ENCODE measurements at places on chromosomes 11 and 22.

DNA sequence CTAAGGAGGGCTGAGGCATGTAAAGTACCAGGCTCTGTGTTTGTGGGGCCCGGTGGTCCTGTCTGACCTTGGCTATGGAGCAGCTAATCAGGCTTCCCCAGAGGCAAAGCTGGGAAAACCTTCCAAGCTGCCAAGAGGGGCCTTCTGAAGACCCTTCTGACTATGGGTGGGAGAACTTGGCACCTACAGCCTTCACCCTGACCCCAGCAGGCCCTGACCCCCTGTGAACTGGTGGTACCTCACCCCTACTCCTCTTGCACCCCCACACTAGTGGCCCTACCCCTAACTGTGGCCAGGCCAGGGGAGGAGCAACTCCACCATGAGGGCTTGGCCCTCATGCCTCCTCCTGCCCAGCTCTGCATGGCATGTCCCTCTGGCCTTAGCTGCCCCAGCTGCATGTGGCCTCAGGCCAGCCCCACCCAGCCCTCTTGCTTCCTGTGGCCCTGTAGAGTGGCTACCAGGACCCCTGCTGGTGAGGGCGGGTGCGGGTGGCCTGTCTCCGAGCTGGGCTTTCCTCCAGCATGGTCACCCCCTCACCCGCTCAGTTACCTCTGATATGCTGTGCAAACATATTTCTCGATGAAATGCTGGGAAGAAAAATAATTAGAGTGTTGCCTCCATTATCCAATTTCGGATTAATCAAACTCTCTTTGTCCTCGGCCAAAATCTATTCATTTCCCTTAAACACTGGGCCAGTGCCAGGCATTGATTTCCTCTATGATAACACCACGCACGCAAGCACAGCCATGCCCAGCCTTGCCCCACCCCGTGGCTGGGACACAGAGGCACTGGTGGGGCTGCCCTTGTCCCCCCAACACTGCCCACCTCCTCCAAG, 7.5 kb downstream of the GNAZ start:
- DNase-seq: no peak

GRCh38 chr11:86511086-86511551, 136.4 kb downstream of the CCDC81 start:
- DNase-seq: no peak

GRCh38 chr11:12291766-12292165, 85.6 kb upstream of the PARVA start:
- DNase-seq: no peak

GRCh38 chr11:12842933-12843636, 166.0 kb upstream of the RASSF10 start:
- peak; percentile 73 for DNase-seq

GRCh38 chr22:45704648-45705047, 33.0 kb downstream of the ATXN10 start:
- DNase-seq: no peak

DNA sequence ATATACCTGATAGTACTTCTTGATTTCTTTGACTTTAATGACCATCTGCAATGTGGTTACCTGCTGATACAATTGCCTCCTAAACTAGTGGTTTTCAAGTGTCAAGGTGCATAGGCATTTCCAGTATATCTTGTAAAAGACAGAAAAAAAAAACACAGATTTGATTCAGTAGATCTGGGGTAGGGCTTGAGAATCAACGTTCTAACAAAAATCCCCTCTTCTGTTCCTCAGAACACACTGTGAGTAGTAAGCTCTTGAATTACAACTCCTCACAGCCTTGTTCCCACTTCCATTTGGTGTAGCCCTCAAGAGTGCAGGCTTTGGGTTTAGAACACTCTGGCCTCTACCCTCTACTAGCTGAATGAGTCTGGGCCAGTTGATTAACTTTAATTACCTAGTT, 78.0 kb upstream of the CTSC start:
- DNase-seq: no peak

DNA sequence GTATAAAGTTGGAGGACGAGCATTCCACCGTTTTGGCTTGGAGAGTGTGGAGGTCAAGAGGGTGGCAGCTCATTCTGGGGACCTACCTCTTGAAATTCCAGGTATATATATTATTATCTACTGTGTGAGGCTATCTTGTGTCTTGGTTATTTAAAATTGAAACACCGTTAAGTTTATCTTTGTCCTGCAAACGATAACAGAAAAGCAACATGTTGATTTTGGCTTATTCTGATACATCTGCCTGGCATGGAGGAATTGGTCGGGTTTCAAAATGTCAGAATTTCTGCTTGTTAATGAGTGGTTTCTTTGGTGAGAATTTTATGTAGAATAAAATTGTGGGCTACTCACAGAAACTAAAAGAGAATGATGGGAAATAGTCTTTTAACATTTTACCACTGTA, 54.4 kb downstream of the SVIP start:
- DNase-seq: no peak

- no peak for DNase-seq
These were observed 40.2 kb upstream of the CELSR1 start for GRCh38 chr22:46577368-46578249.

GRCh38 chr11:131802440-131803115, 432.2 kb downstream of the NTM start:
- DNase-seq: no peak

DNA sequence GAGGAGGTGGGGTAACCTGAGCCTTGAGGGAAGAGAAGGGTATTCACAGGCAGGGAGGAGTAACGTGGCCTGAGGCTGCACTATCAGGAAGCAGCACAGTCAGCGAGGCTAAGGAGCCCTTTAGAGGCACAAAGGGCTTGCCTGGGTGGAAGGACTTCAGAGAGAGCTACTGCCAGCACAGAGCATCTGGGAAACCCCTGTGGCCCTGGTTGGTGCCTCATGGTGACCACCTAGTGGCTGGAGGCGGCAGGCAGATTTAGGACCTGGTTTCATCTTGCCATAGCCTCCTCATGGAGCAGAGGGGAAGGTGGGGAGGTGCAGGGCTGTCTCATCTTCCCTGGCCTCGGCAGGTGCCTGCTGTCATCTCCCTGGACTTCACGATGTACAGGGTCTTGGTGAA, 64.5 kb downstream of the MPPED1 start:
- DNase-seq: no peak
